Thoracic aorta (tissue), 2 donors: ENCODE measurements at places on chromosomes 5 and 9.

DNA sequence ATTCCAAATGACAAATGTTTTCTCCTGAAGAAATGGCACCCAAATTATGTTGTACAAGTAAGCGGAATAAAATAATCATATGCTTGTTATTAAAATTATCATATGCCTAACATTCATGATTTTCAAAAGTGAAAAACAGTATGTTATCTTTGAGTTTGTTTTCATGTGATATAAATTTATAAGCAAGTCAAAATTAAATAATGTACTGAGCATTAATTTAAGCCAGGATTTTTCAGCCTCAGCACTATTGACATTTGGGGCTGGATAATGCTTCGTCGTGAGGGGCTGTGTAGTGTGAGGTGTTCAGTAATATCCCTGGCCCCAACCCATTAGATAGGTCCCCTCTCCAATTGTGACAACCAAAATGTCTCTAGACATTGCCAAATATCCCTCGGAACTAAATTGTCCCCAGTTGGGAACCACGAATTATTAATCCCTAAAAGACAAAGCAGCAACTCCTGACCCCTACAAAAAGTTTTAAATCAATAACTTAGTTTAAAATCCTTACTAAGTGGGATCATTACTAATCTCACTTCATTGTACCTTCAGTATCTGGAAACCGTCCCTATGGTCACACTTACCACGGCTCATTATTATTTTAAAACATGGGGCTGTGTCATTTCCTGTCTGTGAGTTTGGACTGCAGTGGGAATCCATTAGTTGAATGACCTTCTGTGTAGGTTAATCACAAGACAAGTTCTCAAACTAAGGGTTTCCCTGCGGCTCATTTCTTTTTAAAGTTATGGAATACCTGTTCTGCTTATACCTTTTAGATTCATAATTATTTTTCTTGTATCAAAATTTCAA lies 1.3 kb upstream of the NNT start:
- DNase-seq: no peak

GRCh38 chr5:14148890-14149671 lies 5.9 kb downstream of the TRIO start:
- DNase-seq: no peak

DNA sequence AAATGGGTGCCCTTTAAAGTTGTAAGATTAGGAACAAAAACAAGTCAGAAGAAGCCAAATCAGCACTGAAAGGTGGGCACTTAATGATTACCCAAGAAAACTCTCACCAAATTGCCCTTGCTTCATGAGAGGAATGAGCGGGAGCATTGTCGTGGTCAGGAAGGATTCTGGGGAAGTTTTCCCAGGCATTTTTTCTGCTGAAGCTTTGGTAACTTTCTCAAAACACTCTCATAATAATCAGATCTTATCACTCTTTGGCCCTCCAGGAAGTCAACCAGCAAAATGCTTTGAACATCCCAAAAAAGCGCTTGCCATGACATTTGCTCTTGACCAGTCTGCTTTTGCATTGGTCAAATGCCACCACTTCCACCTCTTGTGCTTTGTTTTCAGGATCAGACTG lies 10.4 kb upstream of the PCDHGC3 start:
- no peak for DNase-seq

DNA sequence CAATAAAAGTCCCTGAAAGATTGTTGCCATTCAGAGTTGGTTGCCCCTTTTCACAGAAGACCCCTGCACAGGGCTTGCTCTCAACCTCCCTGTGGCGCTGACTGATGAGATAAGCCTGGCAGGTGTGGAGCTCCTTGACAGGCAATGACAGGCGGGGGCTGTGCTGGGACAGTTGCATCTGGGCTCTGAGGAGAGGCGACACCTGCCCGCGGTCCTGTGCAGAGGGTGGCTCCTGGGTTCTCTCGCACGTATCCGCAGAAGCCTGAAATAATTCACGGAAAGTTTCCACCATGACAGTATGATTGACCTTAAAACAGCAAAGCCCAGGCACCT lies 19.8 kb upstream of the EXOC3 start:
- DNase-seq: no peak

DNA sequence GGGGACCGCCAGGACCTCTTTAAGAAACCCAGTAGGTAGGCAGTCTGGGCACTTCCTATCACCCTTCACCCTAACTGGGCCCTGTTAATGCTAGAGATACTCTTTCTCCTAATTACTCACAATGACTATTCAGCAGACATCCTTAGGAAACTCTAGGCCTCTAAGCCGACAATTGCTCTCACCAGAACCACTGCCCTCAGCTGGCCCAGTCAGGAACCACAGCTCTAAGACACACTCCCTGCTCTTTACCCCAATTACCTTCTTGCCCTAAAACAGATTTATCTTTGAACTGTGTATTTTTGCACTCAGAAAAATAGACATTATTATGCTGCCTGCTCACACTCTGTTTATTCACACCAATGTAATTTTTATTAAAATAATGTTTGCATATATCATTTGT lies 432.6 kb upstream of the SLC30A5 start:
- no peak for DNase-seq

GRCh38 chr5:85205430-85205829 lies 820.8 kb upstream of the EDIL3 start:
- DNase-seq: no peak
